Effector CD4-positive, alpha-beta T cell (primary cell): ENCODE measurements at places on chromosomes 3 and 15.

- no peak for DNase-seq
These were observed 30.6 kb downstream of the DCUN1D1 start for GRCh38 chr3:182949688-182950087.

DNA sequence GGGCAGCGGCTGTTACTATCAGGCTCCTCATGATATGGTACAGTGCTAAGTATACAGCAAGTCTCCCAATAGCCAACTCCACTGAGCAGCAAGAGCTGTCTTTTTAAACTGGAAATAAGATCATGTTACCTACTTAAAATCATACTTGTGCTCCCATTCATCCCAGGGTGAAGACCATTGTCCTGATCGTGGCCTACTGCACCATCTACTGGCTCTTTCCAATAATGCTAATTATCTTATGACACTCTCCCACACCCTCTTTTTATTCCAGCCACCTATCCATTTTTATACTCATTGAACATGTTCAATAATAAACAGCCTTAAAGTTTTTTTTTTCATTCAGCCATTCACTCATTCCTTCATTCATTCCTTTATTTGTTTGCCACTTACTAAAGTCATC lies 117.7 kb downstream of the GBE1 start:
- DNase-seq, result no peak

GRCh38 chr3:17579289-17580031 lies 163.0 kb downstream of the TBC1D5 start:
- no peak for DNase-seq

DNA sequence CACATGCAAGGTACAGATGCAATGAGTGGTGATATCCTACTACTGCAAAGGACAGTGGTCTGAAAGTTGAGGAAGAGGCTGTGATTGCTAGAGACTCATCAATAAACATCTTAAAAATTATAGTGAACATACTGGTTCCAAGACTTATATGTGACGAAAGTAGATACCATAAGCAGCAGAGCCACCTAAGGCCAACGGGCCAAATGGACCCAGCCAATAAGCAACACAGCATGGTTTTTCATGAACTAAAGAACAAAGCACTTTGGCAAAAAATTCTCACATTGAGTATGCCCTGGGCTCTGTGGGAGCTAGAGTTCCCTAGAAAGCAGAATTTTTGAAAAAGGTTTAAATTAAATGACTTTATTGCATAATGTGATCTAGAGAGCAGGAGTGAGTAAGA lies 272.1 kb downstream of the SI start:
- DNase-seq, result no peak

GRCh38 chr3:34239875-34240274 lies 441.4 kb downstream of the PDCD6IP start:
- DNase-seq, result no peak

- DNase-seq, result no peak
These were observed 71.7 kb upstream of the ABHD2 start for GRCh38 chr15:89016549-89017041.
